ENCODE measurements at places on chromosomes 3 and 15. TPM values are rescaled to one million over a fixed set of nuclear protein-coding genes. Genes with fewer than 3 reads are reported as not detected.

The CPB1 gene
- not detected for total RNA-seq

The CISH gene
- 0.15 TPM for total RNA-seq

The APBA2 gene
- 37.4 TPM for total RNA-seq

The PAQR9 gene
- not detected for total RNA-seq

The GASK1A gene
- total RNA-seq, result not detected

The PRSS50 gene
- total RNA-seq, result not detected

The DNASE1L3 gene
- total RNA-seq, result not detected

The GOLGA8S gene
- 0.15 TPM for total RNA-seq

The BFSP2 gene
- total RNA-seq, result not detected

The IL5RA gene
- not detected for total RNA-seq

The CYP1A2 gene
- not detected for total RNA-seq

The CNTN4 gene
- under 0.01 TPM for total RNA-seq

The SH2D7 gene
- not detected for total RNA-seq

The TBC1D2B gene
- total RNA-seq, result 27.5 TPM

The SECISBP2L gene
- 19.8 TPM for total RNA-seq

The WDR6 gene
- total RNA-seq, result 47.4 TPM

The PPP1R14D gene
- total RNA-seq, result not detected

The HCLS1 gene
- 55.2 TPM for total RNA-seq

The GMNC gene
- total RNA-seq, result not detected

The SNX22 gene
- total RNA-seq, result 0.76 TPM

The SLC38A3 gene
- total RNA-seq, result under 0.01 TPM

The CACNA1D gene
- total RNA-seq, result not detected

The NEO1 gene
- total RNA-seq, result 0.61 TPM

The ROBO1 gene
- 11.4 TPM for total RNA-seq

The SLC24A5 gene
- total RNA-seq, result under 0.01 TPM

The BTD gene
- 40.9 TPM for total RNA-seq

The ZNF774 gene
- total RNA-seq, result 0.97 TPM

The HTR3E gene
- total RNA-seq, result not detected

The PLCD1 gene
- total RNA-seq, result 11.6 TPM

The FBXO40 gene
- total RNA-seq, result under 0.01 TPM
